Activated naive CD8-positive, alpha-beta T cell treated with anti-CD3 and anti-CD28 coated beads, Interleukin-2, amount 50 U/mL, for 16 hours (primary cell): ENCODE measurements at places on chromosomes 3 and 15.

- DNase-seq = no peak
Observed at GRCh38 chr3:160126051-160126450, 99.2 kb upstream of the C3orf80 start.

GRCh38 chr3:78895528-78895927, 872.3 kb downstream of the ROBO1 start:
- DNase-seq = no peak

DNA sequence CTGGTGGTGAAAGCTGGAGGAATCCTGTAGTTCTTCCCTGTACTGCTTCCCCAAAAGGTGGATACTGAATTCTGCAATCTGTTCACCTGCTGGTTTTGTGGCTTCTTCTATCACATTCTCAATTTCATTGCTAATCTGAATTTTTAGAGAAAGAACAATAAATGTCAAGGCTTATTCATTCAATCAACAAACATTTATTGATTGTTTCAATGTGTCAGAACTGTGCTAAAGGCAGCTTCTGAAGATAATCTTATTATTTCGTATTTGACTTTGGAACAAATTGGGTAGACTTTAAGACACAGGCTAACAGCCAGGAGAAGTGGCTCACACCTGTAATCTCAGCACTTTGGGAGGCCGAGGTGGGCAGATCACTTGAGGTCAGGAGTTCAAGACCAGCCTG, 46.8 kb downstream of the IMPG2 start:
- DNase-seq = no peak

DNA sequence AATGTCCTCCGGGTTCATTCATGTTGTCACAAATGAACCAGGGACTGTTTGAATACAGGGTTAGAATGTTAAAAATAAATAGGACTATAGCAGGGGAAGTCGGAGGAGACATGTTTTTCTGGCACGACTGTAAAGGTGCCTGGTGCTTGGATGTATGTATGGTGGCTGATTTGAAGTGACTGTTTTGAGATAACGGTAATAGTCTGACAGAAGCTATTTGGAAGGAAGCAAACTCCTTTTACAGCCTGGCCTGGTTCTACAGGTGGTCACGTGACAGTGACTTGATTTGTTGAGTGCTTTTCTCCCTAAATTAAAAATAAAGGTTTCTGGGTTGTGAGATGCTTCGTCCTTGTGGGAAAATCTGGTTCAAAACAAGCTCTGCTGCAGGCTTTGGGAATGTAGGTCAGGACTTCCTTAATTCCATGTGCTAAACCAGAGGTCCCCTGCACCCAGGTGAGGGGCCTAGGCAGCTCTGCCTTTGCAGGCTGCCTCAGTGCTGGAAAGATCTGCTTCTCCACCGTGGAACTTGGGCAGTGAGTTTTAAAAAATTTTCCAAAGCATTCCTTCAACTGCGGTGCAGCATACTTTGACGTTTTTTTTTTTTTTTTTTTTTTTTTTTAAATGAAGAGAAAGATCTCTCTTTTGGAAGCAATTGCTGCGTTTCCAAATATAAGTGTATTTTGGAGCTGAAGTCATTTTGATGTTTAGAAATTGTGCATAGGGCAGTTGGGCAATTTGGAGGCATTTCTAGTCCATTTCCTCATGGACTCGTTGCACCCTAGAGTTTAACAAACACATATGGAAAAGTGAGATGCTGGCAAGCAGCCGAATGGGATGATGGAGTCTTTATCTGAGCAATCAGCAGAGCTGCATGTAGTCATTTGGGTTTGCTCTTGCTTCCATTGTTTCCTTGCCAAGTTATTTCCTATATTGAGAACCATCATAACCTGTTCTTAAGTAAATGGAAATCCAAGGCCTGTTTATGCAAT, 30.9 kb downstream of the ITPR1 start:
- DNase-seq = no peak

GRCh38 chr3:117193390-117193789, 483.8 kb downstream of the TUSC7 start:
- DNase-seq = no peak

DNA sequence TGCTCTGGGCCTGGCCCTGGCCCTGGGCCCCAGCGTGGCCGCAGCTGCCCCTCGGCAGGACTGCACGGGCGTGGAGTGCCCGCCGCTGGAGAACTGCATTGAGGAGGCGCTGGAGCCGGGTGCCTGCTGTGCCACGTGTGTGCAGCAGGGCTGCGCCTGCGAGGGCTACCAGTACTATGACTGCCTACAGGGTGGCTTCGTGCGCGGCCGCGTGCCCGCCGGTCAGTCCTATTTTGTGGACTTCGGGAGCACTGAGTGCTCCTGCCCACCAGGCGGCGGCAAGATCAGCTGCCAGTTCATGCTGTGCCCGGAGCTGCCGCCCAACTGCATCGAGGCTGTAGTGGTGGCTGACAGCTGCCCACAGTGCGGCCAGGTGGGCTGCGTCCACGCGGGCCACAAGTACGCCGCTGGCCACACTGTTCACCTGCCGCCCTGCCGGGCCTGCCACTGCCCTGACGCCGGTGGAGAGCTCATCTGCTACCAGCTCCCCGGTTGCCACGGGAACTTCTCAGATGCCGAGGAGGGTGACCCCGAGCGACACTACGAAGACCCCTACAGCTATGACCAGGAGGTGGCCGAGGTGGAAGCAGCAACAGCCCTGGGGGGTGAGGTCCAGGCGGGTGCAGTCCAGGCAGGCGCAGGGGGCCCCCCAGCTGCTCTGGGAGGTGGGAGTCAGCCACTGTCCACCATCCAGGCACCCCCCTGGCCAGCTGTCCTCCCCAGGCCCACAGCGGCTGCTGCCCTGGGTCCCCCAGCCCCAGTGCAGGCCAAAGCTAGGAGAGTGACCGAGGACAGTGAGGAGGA, 21.7 kb downstream of the FBLN2 start:
- no peak for DNase-seq

- DNase-seq = no peak
Observed at GRCh38 chr15:73630921-73631362, 2.2 kb downstream of the NPTN start.

GRCh38 chr3:45884368-45885201, 1.8 kb upstream of the CCR9 start:
- no peak for DNase-seq

GRCh38 chr3:11498646-11499045, 145.1 kb downstream of the VGLL4 start:
- no peak for DNase-seq

DNA sequence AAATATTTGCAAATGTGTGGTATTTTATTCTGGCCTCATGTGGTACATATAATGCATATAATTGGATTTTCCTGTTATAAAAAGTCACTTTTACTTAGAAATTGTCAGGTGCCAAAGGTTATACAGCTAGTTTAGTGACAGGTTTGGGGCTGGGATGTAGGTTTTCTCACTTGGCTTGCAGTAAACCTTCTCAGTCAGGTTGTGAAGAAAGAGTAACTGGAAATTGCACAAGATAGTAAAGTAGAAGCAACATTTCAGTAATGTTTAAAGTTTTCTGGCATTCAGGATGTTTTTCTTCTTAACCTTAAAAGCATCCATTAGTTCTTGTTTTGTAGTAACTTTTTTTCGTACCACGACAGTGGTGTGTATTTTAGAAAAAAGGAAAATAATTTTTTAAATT, 53.9 kb downstream of the MEF2A start:
- no peak for DNase-seq

GRCh38 chr15:54577476-54578250, 599.4 kb downstream of the UNC13C start:
- no peak for DNase-seq

GRCh38 chr3:58508437-58508836, 16.5 kb downstream of the KCTD6 start:
- DNase-seq = no peak

DNA sequence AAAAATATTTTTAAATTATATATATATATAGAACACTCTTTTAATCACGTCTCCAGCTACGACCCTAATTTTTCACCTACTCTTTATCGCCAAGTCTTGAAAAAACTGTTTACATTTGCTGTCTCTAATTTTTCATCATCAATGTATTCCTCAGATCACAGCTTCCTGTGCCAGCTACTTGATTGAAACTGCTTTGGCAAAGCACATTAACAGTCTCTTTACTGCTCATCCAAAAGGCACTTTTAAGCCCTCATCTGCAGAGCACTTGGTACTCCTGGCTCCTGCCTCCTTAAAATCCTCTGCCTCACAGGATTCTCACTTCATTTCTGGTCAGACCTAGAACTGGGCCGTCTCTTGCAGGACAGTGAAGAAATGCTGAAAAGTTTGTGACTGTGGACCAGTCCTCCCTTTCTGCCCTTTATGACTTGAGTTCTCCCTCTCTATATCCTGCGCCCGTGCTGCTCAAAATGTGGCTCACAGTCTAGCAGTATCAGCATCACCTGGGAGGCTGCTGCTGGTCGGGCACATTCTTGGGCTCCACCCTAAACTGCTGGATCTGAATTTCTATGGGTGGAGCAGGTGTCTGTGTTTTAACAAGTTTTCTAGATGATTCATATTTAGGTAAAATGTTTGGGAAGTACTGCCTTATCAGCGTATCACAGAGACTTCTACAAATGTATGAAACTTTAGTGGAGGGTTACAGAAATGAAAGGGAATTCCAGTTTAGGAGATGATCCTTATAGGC, 196.8 kb downstream of the ADAMTSL3 start:
- DNase-seq = no peak

- no peak for DNase-seq
Observed at GRCh38 chr3:167978071-167978470, 117.7 kb downstream of the GOLIM4 start.

GRCh38 chr3:79161941-79162340, 605.9 kb downstream of the ROBO1 start:
- DNase-seq = no peak

GRCh38 chr15:73330206-73331051, 38.3 kb downstream of the HCN4 start:
- DNase-seq = no peak

DNA sequence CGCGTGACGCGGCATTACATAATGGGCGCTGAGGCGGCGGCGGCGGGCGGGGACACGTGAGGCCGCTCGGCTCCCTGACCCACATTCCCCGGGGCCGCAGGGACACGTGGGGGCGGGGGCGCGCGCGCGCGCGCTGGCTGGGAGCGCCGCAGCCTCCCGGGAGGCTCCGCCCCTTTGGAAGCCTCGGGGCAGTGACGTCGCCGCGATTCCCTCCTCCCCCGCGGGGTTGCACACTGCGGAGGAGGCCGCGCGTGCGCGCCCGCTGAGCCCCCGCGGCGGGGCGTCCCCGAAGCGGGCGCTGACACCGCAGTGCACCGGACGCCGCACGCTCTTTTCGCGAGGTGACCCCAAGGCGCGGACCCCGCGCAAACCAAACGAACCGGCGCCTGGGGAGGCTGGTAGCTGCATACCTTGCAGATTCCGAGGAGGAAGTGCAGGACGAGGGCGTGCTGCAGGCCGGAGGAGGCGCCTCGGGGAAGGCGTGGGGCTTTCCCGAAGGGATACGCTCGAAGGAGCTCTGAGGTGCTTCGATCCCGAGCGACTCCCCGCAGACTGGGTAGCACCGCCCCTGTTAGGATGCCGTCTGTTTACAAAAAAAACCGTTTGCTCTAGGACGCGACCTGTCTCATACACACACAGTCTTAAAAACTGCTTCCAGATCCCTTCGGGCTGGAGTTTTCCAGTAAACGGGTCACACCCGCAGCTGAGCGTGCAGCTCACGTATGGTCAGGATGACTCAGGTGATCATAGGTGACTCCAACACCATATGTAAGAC, 1.0 kb downstream of the NR1D2 start:
- peak; percentile 94 for DNase-seq

DNA sequence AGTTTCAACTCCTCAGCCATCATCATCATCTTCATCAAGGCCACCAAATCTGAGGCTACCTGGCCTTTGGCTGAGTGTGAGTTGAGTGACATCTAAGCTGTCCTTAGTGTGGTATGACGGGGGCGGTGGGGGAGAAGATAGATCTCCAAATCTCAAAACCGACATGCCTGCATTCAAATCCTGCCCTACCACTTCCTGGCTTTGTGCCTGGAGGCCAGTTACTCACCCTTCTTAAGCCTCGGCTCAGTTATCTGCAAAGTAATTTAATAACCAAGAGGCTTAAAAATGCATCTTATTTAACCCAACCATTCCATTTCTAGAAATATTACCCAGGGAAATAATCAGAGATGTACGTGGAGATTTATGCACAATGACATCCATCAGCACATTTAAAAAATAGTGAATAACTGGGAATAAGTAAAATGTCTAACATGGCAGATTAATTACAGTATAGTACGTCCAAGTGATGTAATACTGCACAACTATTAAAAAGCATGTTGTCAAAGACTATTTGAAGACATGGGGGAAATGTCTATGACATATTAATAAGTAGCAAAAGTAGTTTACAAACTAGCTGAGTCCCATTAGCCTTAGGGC, 167.4 kb downstream of the NTRK3 start:
- no peak for DNase-seq

DNA sequence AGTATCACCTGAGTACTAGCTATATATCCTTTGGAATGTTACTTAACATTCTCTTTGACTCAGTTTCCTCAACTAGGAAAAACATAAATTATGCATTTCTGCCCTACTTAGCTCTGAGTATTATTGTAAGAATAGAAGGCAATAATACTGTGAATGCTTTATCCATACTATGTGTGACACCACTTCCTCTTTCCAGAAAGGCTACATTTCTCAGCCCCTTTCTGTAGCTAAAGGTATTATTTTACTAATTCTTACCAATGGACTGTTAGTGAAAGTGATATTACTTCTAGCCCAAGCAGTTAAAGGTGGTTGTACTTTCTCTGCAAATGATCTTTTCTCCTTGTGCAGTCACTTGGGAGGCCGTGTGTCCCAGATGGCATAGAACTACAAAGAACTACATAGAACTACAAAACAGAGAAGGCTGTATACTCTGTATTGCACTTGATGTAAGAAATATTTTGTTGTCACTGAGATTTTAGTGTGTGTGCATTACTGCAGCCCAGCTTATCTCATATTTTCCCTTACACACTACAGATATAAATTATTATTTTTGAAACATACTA, 35.1 kb downstream of the MYH15 start:
- no peak for DNase-seq

DNA sequence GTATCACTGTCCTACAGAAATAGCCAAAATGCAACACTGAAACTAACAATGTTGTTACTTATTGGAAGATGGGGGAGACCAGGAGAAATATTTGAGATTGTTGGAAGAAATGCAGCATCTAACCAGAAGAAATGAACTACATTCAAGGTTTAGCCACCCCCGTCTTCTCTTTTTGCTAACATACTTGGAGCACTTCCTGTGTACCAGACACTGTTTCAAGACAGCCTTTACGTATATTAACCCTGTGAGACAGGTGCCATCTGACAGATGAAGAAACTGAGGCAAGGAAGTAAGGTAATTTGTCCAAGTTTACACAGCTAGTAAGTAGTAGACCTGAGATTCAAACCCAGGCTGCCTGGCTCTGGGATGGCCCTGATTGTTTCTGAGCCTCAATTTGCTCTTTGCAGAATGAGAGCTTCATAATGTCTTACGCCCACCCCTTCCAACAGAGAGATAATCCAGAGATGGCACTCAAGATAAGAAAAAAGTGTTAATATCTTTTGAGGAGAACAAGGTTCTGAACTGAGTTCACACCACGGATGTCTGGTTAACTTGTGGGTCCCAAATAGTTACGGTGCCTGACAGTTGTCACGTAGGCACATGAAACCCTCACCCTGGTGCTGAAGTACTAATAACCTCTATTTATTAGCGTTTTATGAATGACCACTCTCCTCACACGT, 26.1 kb downstream of the RASGRP1 start:
- no peak for DNase-seq
